Activated CD4-positive, alpha-beta T cell treated with anti-CD3 and anti-CD28 coated beads for 24 hours (primary cell): ENCODE measurements at places on chromosomes 5 and 9.

- DNase-seq: no peak
Measured at GRCh38 chr5:109668668-109669422, 20.9 kb upstream of the MAN2A1 start.

GRCh38 chr5:6885581-6885980 lies 172.3 kb downstream of the TENT4A start:
- no peak for DNase-seq

- no peak for DNase-seq
Measured at GRCh38 chr5:52469835-52470234, 317.9 kb upstream of the ITGA1 start.

- DNase-seq: no peak
Measured at GRCh38 chr9:136057236-136058081, 37.6 kb downstream of the NACC2 start.

- no peak for DNase-seq
Measured at GRCh38 chr9:114516913-114517312, 11.6 kb upstream of the WHRN start.

DNA sequence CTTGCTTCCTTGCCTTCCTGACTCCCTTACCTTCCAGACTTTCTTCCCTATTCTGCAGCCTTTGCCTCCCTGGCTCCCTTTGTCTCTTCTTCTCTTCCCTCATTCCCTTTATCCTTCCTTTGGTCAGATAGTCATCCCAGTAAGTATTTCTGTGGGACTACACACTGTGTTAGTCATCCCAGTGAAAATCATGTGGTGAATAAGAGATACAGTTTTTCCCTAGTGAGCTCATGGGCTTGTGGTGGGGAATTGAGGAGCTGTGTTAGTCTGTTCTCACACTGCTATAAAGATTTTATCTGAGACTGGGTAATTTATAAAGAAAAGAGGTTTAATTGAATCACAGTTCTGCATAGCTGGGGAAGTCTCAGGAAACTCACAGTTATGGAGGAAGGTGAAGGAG lies 109.8 kb upstream of the EDIL3 start:
- DNase-seq: no peak

DNA sequence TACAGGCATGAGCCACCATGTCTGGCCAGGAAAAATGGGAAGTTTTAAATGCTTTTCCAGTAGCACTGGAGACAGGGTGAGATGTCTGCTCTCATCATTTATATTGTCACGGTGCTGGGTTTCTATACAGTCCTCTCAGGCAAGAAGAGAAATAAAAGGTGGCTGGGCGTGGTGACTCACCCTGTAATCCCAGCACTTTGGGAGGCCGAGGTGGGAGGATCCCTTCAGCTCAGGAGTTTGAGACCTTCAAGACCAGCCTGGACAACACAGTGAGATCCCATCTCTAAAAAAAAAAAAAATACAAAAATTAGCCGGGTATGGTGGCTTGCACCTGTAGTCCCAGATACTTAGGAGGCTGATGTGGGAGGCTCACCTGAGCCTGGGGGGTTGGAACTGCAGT lies 4.8 kb upstream of the GRIN1 start:
- DNase-seq: no peak

GRCh38 chr5:112479418-112479817 lies 60.3 kb upstream of the EPB41L4A start:
- no peak for DNase-seq

DNA sequence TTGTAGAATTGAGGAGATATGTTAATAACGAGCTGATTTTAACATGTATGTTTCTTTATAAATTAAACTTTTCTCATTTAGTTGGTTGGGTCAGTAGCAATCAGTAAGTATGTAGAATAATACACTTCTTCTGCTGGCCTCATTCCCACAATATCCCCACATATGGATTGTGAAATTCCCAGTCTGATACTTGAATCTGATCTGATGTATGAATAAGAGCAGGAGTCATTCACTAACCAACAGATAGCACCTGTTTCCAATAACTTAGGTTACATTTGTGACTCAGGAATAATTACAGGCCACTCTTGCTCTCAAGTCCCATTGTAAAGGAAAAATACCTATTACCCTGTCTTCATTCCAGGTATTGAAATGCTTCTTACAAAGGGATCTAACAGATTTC lies 23.9 kb downstream of the SLC36A1 start:
- no peak for DNase-seq

- DNase-seq: no peak
Measured at GRCh38 chr5:132979367-132979940, 16.0 kb upstream of the AFF4 start.

DNA sequence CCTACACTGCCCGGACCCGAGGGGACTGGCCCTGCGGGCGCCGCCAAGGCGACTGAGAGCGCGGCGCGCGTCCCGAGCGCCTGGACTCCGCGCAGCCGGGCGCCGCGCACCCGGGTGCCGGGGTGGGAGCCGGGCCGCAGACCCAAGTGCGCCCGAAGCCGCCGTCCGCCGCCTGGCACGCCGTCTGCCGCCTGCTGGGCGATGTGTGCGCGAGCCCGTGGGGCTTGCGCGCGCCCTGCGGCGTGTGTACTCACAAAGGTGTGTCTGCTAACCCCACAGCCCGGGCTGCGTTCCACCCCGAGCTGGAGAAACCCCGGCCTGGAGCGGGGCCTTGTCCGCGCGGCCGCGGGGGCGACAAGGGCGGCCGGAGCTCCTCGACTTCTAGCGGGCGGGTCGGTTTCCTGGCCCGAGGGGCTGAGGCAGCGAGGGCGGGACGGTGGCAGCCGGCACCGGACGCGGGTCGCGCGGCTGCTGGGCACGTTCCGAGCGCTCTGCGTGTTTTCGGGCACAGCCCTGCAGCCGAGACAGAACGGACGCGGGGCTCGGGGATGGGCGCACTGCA lies 1.1 kb upstream of the ZSWIM6 start:
- DNase-seq: peak; percentile 49

- DNase-seq: no peak
Measured at GRCh38 chr5:122967625-122968024, 68.9 kb downstream of the PPIC start.

DNA sequence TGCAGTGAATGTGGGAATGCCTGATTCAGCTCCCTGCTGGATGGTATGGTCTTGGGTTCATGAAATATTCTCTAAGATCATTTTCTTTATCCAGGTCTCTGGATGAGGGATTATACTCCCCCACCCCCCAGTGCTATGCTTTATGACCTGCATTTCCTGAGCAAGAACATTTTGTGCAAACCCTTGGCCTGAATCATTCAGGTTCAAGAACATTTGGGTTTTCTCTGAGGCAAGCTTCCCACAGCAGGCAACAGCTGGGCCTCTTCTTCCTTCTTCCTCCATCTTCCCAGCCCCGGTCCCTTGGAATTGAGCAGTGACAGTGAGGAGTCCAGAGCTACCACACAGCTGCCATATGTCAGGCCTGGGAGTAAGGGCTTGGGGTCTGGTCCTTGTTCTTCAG lies 58.6 kb upstream of the TNFSF15 start:
- DNase-seq: no peak

DNA sequence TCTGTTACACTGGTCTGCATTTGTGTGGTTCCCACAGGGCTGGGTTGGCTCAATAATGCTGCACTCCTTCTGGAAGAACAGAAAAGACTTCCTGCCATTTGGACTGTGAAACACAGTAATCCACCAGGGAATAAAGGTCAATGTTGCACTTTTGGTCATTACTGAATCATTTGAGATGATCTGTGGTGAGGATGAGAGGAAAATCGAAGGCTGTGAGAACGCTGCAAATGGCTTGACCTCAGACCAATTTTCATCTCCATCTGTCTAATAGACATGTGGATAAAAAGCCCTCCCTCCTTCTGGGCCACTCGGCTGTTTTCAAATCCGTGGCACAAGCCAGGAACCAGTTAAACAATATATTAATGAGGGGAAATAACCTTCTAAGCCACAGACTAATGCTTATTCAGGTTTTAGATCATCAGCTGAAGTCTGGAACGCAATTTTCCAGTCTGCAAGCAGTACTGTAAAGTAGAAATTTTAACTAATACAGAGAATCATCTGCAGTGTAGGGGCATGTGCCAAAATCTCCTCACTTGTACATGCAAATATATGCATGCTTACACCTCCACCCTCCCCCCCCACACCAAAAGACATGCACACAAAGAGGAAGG lies 20.2 kb downstream of the TLE1 start:
- no peak for DNase-seq

DNA sequence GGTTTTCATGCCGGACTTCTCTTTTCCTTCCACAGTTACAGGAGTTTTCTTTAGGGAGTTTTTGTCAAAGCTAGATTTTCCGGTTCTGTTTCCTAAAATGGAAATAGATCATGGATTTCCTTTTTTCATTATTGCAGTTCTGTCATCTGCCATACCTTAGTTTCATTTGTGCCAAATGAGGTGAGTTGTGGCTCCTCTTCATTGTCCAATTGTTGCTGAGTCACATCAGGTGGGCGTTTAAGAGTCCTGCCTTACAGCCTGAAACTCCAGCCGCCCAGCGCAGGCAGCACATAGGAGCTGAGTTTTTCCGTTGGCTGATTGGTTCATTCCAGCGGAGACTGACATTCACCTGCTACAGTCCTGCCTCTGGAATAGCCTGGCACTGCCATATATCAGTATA lies 14.1 kb downstream of the SLC25A25 start:
- no peak for DNase-seq

DNA sequence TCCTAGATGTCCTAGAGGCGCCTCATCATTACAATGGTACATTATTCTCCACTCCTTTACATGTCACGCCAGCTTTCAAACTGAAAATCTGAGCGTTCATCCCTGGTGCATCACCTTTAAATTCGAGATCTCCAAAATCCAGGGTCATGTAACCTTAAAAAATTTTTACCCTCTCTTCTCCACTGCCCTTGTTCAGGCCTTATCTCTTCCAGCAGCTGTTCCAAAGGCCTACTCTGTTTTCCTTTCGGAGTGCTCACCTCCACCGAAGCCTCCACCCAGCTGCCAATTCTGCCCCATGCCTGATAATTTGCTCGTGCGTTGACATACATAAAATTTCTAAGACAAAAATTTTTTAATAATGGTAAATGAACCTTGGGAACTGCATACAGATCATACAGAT lies 950 bp upstream of the MSH3 start:
- no peak for DNase-seq

DNA sequence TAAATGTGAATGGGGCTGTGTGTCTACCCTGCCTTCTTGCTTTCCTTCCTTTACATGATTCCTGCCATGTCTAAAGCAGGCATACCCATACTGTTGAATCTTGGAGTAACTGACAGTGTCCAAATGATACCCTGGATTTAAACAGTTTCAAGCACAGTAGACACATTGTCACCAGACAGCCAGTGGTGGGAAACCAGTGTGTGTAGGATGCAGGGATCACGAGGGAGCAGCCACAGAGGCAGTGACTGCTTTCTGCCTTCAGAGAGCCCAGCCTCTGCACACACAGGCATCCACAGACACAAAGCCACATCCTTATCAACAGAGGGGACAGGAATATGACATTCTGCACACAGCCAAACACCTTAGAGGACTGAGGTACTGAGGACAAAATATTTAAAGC lies 184.2 kb upstream of the TBCA start:
- no peak for DNase-seq

- DNase-seq: no peak
Measured at GRCh38 chr9:99029083-99029645, 75.7 kb upstream of the TGFBR1 start.

GRCh38 chr9:113148781-113149510 lies 1.9 kb upstream of the SLC31A2 start:
- no peak for DNase-seq
